Amniotic stem cell (primary cell): ENCODE measurements at places on chromosomes 6 and 20.

GRCh38 chr20:47070176-47070575 is 175.5 kb downstream of the EYA2 start:
- no peak for DNase-seq

DNA sequence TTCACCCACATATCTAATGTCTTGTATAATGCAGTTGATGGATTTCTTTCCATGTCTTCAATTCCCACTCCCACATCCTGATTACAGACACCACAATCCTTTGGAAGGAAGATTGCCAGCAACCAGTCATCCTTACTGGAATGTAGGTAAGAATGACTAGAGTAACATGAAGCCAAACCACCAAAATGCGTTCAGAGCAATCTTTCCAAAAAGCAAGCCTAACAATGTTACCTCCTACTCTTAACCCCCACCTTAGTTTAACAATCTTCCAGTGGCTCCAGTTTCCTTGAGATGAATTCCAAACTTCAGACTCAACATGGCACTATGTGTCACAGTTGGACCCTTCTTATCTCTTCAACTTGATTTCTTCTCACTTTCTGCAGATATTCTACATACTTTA is 685.6 kb downstream of the DOK5 start:
- DNase-seq = no peak

DNA sequence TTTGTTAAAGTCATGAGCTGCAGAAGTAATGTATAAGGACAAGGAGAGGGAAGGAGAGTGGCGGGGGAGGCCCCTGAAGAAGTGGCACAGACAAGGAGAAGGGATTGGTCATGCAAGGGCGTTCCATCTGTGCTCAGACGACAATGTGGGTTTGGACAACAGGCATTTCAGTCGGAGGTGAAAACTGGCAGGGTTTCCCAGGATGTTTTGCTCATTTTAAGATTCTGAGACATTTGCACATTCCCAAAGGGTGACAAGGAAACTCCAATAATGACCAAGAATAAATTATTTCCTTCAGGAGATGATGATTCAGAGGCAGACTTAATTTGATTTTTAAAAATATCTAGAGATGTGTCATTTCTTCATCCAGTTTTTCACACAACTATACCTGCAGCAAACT is 181.8 kb downstream of the HIVEP2 start:
- no peak for DNase-seq

DNA sequence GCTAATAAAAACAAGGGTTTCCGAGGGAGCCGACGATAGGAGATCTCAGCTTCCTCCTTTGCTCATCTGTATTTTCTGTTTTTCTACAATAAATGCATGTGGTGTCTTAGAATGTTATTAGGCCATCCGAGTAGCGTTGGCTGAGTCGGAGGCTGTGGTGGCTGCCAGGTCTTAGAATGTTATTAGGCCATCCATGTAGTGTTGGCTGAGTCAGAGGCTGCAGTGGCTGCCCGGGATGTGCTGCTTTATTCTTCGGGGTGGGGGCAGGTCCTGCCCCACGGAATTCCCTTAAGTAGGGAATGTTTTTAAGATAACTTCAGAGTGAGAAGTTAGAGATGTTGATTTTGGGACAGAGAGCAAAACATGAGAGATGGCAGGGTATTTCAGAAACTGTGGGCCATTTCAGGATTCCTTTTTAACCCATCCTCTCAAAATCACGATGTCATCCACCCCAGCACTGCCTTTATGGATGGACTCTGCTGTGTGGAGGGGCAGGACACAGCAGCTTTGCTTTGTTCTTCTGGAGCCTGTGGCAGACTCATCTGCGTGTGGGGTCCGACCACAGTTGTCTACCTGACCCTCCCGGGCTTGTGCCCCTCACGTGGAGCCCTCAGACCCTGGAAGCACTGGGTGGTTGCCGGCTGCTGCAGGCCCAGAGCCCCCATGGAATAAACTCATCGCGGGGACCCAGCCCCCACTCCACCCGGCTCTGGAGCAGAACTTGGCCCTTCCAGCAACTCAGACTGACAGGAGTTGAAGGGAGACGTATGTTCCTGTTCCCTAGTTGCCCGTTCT is 20.4 kb downstream of the OSBPL2 start:
- DNase-seq = peak; percentile 5

DNA sequence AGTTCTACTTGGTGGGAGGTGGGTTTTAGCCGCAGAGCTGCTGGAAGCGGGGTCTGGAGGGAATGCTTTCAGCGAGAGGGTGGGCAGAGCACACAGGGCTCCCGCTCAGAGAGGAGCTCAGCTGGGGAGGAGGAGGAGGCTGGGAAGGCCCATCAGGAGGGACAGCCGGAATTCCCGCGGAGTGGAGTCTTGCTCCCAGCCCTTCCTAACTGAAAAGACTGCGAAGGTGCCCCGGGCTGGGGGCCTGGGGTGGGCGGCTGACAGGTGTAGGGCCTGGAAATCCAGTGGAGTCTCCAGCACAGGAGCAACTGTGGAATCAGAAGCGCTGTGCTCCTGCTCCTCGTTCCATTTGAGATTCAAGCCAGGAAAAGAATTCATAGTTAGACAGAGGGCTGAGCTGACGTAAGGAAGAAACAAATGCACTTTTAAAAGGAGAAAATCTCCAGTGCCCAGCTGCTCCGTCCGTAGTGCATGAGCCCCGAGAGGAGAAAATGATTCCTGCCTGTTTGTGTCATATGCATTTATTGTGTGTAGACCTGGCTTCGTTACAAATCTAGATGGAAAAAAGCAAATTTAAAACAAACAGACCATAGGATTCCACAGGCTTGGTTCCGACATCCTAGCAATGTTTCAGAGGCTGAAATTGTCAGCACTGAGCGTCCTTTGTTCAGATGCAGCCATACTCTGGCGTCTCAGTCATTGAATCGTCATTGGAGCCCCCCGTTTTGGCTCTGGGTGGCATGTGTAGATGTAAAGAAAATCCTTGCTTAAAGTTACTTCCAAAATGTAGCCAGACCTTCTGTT is 197.7 kb downstream of the SMOC2 start:
- no peak for DNase-seq

DNA sequence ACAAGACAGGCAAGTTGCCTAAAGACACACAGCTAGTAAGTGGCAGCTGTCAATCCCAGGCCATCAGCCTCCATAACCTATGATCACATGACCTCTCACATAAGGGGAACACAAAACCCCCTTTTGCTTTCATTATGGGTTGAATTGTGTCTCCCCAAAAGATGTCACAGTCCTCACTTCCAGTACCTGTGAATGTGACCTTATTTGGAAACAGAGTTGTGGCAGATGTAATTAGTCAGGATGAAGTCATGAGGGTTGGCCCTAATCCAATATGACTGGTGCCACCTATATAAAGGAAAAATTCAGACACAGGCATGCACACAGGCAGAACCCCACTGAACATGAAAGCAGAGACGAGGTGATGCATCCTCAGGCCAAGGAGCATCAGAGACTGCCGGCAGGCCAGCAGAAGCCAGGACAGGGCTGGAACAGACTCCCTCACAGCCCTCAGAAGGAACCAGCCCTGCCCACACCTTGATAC is 33.6 kb downstream of the GFOD1 start:
- DNase-seq = no peak

DNA sequence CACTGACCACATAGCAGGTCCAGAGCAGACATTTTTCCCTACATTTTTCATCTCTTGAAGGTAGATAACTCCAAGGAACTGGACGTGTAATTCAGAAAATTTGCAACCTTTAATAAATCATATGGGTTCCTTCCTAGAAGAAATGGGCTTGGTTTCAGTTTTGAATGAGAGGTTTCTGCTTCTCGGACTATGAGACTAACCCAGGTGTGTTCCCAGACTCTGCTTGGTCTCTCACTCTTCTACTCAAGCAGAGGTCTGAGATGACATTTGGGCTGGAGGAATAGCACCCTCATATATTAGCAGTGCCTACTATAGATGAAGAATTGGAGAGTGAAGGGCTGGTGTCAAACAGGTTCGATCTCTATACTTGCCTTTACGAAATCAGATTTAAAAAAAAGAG is 231.2 kb downstream of the DOK5 start:
- no peak for DNase-seq
